ENCODE measurements at places on chromosomes 13 and 19.
A peak's percentile ranks its signal among the peaks of the same experiment; 100 is the strongest.

- DNase-seq: no peak
Measured at GRCh38 chr13:25306671-25307464, 5.4 kb downstream of the NUP58 start.

GRCh38 chr13:113029487-113030258, 60.7 kb downstream of the MCF2L start:
- DNase-seq: peak; percentile 58

GRCh38 chr19:9645472-9645871, 24.4 kb upstream of the ZNF561 start:
- no peak for DNase-seq

- no peak for DNase-seq
Measured at GRCh38 chr13:99949679-99950413, 21.7 kb downstream of the ZIC5 start.

DNA sequence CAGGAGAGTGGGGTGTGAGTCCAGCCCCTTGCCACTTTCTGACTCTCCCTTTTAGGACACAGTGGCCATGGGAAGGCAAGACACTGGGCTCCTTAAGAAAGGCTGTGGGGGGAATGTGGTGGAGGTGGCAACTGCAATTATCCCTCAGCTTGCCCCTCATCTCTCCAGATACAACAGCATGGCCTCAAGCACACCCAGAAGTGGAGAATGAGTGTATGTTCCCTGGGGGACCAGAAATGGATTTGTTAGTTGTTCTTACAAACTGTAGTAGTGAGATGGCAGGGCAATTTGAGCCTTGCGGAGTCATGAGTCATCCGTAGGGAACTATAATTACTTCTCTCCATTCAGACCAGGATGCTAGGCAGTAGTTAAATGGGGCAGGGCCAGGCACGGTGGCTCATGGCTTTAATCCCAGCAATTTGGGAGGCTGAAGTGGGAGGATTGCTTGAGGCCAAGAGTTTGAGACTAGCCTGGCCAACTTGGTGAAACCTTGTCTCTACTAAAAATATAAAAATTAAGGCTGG, 25.6 kb upstream of the CXCL17 start:
- DNase-seq: no peak

DNA sequence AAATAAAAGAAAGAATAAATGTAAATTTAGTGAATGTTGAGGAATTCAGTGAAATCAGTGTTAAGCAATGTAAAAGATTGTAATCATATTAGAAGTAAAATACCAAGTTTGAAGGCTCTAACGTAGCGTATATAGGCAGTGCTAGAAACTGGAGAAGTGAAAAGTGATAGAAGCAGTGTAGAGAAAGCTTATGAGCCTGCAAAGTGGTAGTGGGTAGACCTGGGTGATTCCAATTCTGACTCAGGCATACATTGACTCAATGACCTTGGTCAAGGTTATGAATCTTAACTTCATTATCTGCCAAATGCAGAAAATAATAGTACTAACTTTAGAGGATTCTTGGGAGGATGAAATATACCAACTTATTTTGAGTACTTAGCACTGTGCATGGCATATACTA, 4.1 kb downstream of the SLC10A2 start:
- no peak for DNase-seq

DNA sequence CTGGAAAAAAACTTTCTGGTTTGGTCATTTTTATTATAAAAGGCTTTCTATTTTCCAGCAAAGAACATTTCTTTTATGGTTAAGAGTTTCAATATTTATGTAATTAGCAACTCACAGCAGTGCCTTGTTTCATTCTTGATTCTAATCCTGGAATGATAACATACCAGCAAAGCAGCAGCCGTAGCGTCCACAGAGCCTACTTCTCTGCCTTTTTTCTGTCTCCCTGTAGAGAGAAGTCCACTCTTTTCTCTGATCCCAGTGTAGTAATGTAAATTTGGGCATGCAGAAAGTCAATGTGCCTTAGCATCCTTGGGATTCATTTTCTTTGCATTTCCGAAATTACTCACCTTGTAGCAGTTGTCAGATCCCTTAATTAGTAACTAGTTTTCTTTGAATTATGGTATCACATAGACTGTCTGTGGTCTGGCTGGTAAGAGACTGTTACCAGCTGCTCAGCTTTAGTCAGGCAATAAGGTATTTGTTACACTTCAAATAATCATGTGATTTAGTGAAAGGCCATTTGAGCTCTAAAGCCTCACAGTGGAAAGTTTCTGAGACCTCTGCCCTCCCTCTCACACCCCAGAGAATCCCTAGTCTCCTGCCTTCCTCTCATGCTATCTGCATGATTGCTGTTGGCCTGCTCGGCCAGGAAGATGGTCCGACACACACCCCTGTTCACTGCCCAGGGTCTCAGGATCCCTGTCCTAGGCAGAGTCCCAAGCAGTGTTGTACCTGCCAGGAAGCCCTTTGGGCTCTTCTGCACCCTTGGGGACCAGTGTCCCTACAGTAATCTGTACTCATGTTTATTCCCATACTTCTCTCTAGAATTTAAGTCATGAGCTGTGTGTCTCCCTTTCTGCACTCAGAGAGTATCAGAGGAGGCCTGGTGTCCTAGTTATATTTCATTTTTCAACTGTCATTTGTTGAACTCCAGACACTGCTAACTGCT, 86.3 kb downstream of the LRCH1 start:
- DNase-seq: no peak
